ENCODE measurements at places on chromosomes 1 and 21.

GRCh38 chr1:52876843-52877242 lies 34.3 kb downstream of the ZYG11A start:
- DNase-seq = no peak

GRCh38 chr21:37710546-37711285 lies 205.5 kb downstream of the KCNJ6 start:
- no peak for DNase-seq

DNA sequence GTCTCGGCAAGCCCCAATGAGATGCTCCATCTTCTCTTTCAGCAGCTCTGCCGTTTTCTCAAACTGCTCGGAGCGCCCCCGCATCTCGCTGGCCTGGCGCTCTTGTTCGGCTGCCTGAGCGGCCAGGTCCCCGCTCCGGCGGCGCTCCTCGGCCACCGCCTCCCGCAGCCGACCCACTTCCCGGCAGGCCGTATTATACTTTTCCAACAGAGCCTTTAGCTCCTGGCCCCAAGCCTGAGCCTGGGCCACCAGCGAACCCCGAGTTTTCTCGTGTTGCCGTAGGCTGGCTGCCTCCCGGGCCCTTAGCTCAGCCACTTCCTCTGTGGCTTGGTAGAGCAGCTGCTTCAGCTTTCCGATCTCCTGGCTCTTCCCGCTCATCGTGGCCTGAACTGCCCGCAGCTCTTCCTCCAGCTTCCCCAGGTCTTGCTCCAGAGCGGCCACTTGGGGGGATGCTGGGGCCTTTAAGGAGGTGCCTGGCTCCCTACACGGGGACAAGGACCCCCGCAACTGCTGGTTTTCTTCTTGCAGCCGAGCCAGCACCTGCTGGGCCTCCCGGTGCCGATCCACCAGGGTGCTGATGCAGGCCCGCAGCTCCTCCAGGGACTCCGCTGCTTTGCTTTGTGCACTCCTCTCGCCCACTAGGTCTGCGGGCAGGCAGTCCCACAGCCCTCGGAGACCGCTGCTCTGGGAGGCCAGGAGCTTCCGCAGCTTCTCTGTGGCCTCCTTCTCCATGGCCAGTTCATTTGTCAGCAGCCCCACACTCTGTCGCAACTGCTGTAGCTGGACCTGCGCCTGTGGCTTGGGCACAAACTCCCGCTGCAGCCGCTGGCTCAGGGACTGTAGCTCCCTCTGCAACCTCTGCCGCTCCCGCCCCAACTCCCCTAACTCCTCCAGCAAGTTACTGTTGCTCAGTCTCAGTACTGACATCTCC lies 13.4 kb upstream of the PIAS3 start:
- DNase-seq = peak; percentile 24

- no peak for DNase-seq
Observed at GRCh38 chr1:219161371-219161770, 12.3 kb upstream of the LYPLAL1 start.

- no peak for DNase-seq
Observed at GRCh38 chr1:47487850-47488450, 50.1 kb downstream of the FOXD2 start.

GRCh38 chr21:29261555-29262540 lies 36.9 kb upstream of the BACH1 start:
- DNase-seq = no peak

DNA sequence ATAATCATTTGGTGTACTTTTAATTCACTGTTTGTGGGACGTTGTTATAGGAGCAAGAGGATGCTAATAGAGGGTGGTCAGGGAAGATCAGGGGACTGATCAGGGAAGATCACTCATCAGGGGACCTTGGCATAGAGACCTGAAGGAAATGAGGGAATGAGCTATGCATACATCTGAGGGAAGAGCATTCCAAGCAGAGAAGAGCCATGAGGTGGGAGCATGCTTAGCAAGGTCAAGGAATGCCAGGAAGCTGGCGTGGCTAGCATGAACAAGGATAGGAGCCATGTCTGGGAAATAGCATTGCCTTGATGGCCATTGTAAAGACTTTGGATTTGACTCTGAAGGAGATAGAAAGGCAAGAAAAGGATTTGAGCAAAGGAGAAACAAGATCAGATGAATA lies 14.1 kb downstream of the IRF2BP2 start:
- no peak for DNase-seq

DNA sequence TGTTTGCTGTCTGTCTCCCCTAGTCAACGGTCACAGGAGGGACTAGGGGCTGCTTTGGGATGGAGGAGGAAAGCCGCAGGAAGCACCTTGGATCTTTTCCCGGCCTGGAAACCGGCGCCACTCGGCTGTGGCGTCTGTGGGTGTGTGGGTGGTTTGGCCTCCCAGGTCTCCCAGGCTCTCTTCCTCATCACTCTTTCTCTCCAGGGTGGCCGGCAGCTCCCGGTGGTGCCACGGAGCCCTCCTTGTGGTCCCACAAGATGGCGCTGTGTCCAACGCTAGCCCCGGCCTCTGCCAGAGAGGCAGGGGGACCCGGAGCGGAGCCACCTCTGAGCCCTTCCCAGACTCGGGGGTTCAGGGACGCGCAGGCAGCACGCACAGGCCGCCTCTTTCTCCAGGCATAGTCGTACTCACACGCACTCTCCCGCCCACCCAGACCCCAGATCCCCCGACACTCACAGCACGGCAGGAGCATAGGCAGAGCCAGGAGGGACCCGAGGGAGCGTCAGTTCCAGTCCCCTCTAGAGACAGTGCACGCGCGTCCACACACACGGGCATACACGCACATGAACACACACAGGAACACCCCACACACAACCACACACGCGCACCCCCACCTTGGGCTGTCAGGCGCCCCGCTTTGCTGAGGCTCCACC lies 31.2 kb downstream of the CDCP2 start:
- peak; percentile 39 for DNase-seq

DNA sequence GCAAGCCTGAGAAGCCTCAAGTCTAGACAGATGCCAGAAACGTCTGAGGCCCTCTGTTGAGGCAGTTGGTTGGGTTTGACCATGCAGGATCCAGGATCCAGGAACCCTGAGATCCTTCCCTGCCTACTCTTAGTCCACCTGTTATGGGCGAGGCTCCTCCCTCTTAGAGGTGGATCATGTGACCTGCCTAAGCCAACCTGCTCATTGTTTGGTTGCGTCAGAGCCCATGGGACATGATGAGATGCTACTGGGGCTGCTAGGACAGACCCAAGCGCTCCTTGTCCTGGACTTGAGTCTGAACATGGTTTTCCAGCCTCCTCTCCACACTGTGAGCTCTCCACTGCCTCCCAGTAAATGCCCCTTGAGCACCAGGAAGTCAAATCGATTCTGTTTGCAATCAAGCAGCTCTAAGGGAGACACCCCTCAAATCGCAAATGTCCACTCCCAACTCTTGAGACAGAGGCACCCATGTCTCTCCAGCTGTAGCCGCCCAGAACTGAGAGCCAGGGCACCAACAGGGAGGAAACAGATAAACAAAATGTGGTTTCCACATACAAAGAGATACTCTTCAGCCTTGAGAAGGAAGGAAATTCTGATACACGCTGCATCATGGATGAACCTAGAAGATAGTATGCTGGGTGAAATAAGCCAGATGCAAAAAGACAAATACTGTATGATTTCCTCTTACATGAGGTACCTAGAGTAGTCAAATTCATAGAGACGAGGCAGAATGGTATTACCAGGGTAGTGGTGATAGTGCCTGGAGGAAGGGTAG lies 31.7 kb upstream of the WNT4 start:
- no peak for DNase-seq

DNA sequence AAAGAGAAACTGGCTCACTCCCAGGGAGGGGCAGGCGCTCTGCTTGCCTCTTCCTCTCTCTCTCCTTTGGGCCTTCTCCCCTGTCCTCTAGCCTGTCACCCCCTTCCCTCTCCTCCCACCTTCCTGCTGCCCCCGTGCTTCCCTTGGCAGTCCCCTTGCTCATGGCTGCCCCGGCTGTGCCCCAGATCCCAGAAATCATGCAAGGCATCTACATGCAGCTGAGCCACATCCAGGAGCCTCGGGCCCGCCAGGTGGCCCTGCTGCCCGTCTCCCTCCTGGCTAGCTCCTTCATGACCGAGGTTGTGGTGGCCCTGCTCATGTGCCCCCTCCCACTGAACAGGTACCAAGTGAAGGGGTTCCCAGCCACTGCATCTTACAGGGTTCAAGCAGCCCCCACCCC lies 36.0 kb upstream of the TTC4 start:
- DNase-seq = no peak

- no peak for DNase-seq
Observed at GRCh38 chr21:38992737-38993136, 187.0 kb downstream of the ETS2 start.

GRCh38 chr1:186440584-186440983 lies 20.3 kb downstream of the PDC start:
- no peak for DNase-seq

DNA sequence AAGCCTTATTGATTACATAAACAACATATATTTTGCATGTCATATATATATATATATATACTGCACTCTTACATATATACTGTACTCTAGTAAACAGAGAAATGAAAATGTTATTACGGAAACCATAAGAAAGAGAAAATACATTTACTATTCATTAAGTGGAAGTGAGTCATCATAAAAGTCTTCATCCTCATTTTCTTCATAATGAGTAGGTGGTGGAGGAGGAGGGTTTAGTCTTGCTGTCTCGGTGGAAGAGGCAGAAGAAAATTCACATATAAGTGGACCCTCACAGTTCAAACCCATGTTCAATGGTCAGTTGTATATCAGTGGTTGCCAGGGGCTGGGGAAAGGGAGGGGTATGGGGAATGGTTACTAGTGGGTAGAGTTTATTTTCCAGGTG lies 8.0 kb upstream of the IFNLR1 start:
- no peak for DNase-seq

DNA sequence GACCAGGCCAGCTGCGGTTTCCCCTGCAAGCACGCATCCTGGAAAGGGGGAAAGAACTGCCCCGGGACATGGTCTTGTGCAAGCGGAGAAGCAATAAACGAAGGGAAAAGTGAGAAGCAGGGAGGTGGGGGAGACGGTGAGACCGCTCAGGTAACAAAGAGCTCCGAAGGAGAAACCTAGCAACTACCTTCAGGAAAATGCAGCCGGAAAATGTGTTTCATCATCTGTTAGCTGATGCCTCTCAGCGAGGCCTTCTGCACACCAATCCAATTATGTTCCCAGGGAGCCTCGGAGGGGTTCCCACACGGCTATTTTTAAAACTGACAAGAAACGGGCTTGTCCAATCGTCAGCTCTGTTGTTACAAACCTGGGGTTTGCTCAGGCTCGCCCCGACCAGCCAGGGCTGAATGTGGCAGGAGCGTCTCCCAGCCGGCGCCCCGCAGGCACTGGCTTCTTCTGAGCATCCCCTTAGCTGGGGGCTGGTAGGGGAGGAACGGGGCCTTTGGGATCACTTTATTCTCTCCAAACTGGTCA lies 3.4 kb downstream of the RIPK4 start:
- no peak for DNase-seq

Data from stromal cell of bone marrow (primary cell).